K562 (cell line): ENCODE measurements at places on chromosomes 12 and 14. TPM values are rescaled to one million over a fixed set of nuclear protein-coding genes. Genes with fewer than 3 reads are reported as not detected.

DNA sequence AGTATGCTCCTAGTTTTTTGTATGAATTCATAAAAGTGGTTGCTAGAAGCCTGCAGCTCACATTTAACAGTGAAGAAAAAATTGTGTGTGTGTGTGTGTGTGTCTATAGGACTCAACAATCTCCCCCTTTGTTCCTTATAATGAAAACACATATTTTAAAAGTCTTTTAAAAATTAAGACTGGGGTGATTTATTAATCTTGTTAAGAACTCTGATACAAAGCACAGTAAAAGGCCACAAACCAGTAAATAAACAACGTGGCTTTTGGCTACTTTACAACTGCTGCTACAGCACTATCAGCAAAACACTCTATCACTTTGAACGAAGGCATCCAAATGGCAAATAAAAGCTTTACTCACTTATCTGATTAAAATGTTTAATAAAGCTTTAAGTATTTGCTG lies 594 bp upstream of the VCPKMT start:
- DNase-seq, result no peak

DNA sequence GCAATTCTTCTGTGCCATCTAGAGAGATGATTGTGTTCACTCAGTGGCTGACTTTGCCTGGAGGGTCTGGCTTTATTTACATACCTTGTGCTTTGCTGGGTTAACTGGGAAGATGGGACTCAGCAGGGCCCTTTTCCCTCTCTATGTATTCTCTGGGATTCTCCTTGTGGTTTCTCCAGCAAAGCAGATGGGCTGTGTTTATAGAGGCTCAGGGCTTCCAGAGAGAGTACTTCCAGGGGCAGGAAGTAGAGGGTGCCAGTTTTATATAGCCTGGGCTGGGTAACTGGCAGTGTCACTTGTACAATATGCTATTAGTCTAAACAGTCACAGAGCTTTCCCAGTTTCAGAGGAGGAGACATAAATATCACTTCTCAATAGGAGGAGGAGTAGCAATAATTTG lies 509.9 kb downstream of the DIO2 start:
- DNase-seq, result no peak

DNA sequence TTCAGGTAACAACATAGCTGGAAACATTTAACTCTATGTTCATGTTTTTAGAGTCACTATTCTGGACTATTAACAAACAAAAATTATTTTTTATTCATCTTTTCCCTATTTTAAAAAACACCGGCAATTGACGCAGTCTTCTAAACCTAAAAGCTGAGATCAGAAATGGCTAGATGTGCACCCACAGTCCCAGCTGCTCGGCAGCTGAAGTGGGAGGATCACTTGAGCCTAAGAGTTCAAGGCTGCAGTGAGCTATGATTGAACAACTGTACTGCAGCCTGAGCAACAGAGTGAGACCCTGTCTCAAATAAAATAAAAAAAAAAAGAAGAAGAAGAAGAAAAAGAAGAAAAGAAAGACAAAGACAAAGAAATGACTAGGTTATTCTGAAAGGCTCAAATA lies 64.5 kb downstream of the PAX9 start:
- DNase-seq, result no peak

- peak; percentile 78 for DNase-seq
Observed at GRCh38 chr12:98424726-98425401, 90.5 kb upstream of the TMPO start.

- DNase-seq, result no peak
Observed at GRCh38 chr14:91163316-91163715, 49.4 kb downstream of the DGLUCY start.

- DNase-seq, result no peak
Observed at GRCh38 chr12:26399381-26399780, 204.0 kb downstream of the SSPN start.

DNA sequence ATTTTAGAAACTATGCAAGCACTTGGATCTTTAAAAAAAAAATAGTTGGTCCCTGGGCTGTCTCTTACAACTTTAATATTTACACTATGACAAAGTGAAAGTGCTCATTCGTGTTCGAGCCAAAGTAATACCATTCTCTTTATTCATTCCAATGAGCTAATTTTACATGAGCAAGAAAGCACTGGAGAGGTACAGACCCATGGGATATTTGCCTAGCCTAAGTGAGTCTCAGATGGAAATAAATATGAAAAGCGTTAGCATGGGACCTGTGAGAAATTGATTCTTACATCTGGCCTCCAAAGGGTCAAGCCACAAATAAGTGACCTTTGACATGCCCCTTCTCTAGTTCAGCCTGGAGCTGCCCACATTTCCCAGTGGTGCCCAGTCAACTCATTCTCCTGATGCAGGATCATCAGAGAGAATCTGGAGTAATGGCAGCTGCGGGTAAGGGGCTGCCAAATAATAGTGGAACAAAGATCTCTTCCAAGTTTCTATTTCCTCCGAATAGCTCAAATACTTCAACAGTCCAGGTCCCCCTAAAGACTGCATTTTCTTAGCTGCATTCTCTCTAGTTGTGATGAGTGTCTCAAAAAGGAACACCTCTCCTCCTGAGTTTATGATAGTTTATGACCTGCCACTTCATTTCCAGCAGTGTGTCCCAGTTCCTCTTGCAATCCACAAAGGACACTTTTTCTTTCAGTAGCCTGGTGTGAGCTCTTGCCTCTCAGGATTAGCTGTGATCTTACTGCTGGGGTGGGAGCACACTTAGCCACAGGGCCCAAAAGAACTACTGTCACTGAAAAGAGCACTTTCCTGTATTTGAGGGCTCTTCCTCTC lies 208.2 kb downstream of the DAD1 start:
- no peak for DNase-seq

GRCh38 chr12:96483116-96483515 lies 6.3 kb upstream of the CFAP54 start:
- DNase-seq, result no peak

- DNase-seq, result no peak
Observed at GRCh38 chr14:104792945-104793702, 2.4 kb downstream of the AKT1 start.

DNA sequence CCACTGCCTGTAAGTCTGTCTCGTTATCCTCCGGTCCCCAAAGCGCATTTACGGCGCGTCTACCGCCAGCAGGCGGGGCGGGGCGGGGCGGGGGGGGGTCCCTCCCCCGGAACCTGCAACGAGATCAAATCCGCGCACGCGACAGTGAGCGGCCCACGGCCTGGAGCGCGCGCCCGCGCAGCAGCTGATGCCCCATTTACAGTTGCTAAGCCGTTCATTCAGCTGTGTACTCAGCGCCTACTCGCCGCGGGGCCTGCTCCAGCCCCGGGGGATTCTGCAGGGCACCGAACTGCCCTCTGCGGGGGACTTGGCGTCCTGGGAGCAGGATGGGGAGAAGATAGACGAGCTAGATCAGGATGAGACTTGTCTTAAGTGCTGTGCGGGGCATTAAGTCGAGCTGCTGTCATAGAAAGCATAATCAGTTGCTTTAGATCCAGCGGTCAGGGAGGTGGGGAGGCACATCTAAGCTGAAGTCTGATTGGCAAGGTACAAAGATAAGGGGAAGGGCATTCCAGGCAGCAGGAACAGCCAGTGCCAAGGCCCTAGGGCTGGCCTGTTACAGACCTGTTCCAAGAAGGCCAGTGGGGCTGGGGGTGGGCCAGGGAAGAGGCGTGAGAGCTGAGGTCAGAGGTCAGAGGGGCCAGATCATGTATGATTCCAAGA lies 1.4 kb upstream of the CCDC85C start:
- DNase-seq, result peak; percentile 77

DNA sequence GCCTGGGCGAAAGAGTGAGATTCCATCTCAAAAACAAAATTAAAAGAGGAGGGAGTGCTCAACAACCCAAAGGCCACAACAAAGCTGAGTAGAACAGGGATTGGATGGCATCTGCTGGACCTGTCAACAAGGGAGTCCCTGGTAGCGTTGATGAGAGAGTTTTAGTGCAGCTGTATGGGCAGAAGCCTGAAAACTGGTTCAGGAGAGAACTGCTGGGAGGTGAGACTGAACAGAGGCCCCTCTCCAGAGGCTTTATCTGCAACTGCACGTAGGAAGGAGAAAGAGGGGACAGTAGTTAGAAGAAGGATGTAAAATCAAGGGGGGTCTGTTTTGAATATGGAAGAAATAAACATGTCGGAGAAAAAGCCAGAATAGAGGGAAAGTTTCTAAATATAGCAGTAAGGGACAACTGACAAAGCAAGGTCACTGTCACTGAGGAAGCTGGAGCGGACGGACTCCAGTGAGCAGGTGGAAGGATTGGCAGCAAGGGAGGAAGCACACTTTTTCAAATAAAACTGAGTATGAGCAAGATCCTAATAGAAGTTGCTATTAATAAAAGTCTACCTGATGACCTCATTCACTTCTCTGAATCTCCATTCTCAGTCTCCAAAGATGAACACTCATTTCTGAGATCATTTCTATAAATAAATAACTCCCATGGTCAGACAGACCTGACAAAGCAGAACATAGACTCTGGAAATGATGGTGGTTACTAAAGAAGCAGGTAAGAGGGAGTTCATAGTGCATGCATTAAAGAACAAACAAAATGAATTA lies 11.8 kb upstream of the ATF1 start:
- DNase-seq, result peak; percentile 4

DNA sequence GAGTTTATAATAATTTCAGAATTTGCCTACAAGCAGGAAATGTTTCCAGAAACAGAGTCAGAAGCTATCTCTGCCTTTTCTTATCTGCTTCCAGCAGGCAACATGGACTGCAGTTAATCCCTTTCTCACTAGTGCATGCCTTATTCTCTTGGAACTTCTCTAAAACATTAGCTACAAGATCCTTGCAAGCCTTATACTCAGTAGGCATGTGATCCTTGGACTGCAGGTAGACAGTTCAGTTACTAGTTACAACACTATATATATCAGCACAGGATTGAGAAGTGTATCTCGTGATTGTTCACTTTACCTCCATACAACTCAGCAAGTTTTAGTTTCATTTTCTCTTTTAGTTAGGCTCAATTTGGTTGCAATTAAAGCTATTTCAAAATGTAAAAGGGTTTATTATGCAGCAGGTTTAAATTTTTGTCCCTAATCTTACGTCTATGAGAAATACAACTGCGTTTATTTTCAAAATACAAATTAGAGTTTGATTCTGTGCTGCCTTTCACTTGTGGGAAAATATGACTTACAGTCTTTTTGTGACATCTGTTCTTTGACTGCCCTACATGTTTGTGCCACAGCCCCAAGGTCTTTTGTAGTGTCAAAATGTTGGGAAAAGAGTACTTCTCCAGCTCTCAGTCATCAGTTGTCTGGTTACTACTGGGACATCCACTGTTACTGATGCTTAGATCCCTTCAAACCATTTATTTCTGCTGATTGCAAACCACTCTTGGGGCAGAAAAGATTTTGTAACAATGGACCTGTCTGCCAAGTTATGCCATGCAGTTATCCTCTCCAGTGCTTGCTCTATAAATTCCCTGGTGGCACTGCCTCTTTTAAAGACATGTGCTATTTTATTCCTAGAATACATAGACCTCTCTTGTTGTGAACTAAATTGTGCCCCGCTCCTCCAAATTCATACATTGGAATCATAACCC lies 709.0 kb upstream of the FOXG1 start:
- no peak for DNase-seq

DNA sequence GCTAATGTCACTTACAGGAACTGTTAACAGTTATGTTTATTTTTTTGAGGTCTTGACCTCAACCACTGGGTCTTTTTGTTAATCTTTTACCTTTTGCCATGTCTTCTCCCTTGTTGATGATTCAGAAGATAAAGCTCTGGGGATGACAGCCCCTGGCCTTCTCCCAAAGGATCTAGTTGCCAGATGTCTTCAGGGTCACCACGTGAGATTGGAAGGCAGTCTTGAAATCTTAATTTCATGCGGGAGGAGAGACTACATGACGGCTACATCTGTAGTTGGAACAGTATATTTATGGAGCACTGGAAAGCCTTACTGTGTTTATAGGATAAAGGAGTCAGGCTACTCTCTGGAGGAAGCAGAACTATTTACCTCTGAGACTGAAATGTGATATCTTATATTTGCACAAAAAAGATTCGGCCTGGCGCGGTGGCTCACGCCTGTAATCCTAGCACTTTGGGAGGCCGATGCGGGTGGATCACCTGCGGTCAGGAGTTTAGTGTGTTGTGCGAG lies 5.6 kb downstream of the MLEC start:
- no peak for DNase-seq

DNA sequence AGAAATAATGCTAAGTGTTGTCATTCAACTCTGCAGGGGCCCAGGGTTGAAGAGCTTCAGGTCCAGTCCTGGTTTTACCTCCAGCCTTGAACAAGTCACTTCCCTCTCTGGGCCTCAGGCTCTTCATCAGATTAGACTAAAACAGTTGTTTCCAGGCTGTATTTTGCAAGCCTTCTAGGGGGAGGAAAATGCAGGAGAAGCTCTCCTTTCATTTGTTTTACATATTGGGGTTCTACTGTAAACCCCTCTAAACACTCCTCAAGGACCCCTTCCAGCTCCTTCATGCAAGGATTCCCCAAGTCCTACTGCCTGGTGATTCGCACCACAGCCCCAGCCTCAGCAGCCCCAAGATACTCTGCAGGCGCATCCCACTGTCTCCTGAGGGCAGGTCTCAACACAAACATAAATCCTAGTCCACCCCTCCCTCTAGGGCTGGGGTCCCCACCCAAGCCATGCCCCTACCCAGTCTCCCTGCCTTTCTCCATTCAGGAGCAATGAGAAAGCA lies 2.7 kb downstream of the SDR9C7 start:
- DNase-seq, result peak; percentile 77

- DNase-seq, result peak; percentile 56
Observed at GRCh38 chr12:132506328-132507160, 16.6 kb downstream of the FBRSL1 start.

GRCh38 chr14:99156090-99156425 lies 115.9 kb downstream of the BCL11B start:
- DNase-seq, result no peak

DNA sequence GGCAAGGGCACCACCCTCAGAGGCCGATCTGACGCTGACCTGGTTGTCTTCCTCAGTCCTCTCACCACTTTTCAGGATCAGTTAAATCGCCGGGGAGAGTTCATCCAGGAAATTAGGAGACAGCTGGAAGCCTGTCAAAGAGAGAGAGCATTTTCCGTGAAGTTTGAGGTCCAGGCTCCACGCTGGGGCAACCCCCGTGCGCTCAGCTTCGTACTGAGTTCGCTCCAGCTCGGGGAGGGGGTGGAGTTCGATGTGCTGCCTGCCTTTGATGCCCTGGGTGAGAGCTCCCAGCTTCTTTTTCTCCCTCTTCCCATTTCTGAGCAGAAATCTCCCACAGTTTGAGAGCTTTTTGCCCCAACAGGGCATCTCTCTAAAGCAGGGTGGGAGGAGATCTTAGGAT lies 1.8 kb downstream of the OAS1 start:
- no peak for DNase-seq

Gene CCDC177
- not detected in 2 replicates for total RNA-seq

Gene KRT73
- not detected in 2 replicates for total RNA-seq

Gene C14orf180
- total RNA-seq, result not detected in 2 replicates

Gene DGLUCY
- 22.7 and 24.8 TPM in 2 replicates for total RNA-seq

Gene ABHD12B
- total RNA-seq, result not detected in 2 replicates

Gene C3AR1
- 3.5 and 3.9 TPM in 2 replicates for total RNA-seq

Gene HSPB8
- 0.13 TPM in 1 of 2 replicates, not detected in the other for total RNA-seq

Gene KRT81
- 0.25 and 0.27 TPM in 2 replicates for total RNA-seq

Gene TMEM229B
- total RNA-seq, result 0.11 TPM in 1 of 2 replicates, not detected in the other

Gene CLEC9A
- total RNA-seq, result not detected in 2 replicates

Gene GOLGA3
- total RNA-seq, result 41.7 and 48.1 TPM in 2 replicates

Gene OAS2
- 0.13 and 0.22 TPM in 2 replicates for total RNA-seq

Gene RFLNA
- total RNA-seq, result not detected in 2 replicates

Gene SMCO2
- total RNA-seq, result not detected in 2 replicates

Gene PLEKHG7
- total RNA-seq, result not detected in 2 replicates

Gene NT5DC3
- total RNA-seq, result 26.2 and 30.7 TPM in 2 replicates
